ENCODE measurements at places on chromosomes 5 and 9.

- no peak for ATAC-seq
- H3K36me3 ChIP-seq, result no peaks in the 10 kb centered on the region
- H3K27ac ChIP-seq, result no peak overlapping the region
- no peak overlapping the region for H3K4me3 ChIP-seq
These were observed 63.5 kb downstream of the C9orf50 start for GRCh38 chr9:129557192-129558036.

GRCh38 chr5:6183391-6184390 lies 194.7 kb downstream of the MED10 start:
- no peaks in the 10 kb centered on the region for H3K4me1 ChIP-seq
- H3K27ac ChIP-seq, result no peak overlapping the region
- no peaks in the 10 kb centered on the region for H3K36me3 ChIP-seq
- H3K4me3 ChIP-seq, result no peak overlapping the region
- no peaks in the 10 kb centered on the region for H3K27me3 ChIP-seq
- ATAC-seq, result no peak

- H3K4me3 ChIP-seq, result no peak overlapping the region
- peaks cover 3% of the 10 kb centered on the region for H3K27me3 ChIP-seq
- no peak overlapping the region for H3K27ac ChIP-seq
- ATAC-seq, result no peak
These were observed 20.2 kb upstream of the MTAP start for GRCh38 chr9:21782205-21782604.

GRCh38 chr9:128421482-128421996 lies 882 bp downstream of the CERCAM start:
- no peaks in the 10 kb centered on the region for H3K4me1 ChIP-seq
- no peaks in the 10 kb centered on the region for H3K36me3 ChIP-seq
- peak overlapping the region; percentile 78 for H3K4me3 ChIP-seq
